Caki2 (cell line): ENCODE measurements at places on chromosomes 1 and 21.

- no peak for DNase-seq
Observed at GRCh38 chr1:81999364-81999763, 198.6 kb downstream of the ADGRL2 start.

GRCh38 chr1:31183927-31184554 is 55.6 kb downstream of the NKAIN1 start:
- peak; percentile 25 for DNase-seq

GRCh38 chr1:118306851-118307250 is 121.8 kb upstream of the SPAG17 start:
- no peak for DNase-seq

DNA sequence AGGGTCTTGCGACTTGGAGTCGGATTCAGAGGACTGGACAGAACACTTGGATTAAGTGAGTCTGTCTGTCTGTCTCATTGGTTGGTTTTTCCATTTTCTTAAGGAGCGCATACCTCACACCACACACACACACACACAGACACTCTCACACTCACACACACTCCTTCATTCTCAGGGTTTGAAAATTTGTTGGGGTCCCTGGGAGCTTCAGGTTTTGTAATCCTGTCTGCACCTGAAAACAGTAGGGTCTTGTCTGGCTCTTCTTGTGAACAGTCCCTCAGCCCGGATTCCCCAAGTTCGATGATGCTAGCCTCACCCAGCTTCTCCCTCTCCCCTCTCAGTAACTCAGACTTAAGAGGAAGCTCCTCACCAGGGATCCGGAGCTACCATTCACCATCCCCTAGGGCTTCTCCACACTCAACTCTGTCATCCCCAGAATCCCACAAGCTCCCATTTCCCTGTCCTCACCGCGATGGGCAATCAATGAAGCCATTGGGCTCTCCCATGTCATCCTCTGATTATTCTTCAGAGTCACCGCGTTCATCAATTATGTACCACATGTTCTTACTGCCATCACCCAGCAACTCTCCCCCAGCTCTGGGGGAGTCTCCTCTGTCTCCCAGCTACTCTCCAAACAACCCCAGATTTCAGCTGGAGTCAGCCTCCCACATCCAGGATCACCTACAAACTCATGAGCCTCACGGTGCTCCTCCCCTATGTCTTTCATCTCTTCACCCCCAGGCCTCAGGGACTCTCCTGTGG is 1530.9 kb upstream of the TPTE start:
- DNase-seq, result no peak

GRCh38 chr21:35291973-35292627 is 243.0 kb upstream of the RUNX1 start:
- DNase-seq, result peak; percentile 89

GRCh38 chr1:161251579-161251978 is 7.0 kb upstream of the PCP4L1 start:
- DNase-seq, result no peak

DNA sequence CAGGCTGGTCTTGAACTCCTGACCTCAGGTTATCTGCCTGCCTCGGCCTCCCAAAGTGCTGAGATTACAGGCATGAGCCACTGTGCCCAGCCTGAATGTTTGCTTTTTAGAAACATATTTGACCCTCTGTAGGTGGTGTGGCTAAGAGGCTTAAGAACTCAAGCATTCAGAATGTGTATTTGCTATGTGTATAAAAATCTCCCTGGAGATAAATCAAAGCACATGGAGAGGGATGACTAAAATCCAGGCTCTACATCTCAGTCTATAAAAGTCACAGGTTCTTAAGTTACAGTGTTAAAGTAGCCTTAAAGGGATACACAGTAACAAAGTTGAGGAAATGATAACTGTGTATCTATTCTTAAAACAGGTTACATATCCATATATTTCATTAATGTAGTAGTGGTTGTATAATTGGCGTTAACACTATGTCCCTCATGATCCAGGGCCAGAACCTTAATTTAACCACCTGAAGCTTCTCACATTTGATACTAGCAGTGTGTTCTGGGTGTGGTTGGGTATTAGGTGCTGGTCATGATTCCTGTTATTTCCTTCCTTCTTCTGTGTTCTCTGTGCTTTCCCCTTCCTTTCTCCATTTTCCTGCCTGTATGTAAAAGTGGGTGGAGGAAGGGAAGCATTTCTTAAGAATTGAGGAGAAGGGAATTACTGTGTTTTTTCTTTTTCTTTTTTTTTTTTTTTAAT is 16.2 kb downstream of the GIPC2 start:
- DNase-seq, result no peak

GRCh38 chr1:94115900-94116436 is 5.0 kb downstream of the ABCA4 start:
- DNase-seq, result no peak

DNA sequence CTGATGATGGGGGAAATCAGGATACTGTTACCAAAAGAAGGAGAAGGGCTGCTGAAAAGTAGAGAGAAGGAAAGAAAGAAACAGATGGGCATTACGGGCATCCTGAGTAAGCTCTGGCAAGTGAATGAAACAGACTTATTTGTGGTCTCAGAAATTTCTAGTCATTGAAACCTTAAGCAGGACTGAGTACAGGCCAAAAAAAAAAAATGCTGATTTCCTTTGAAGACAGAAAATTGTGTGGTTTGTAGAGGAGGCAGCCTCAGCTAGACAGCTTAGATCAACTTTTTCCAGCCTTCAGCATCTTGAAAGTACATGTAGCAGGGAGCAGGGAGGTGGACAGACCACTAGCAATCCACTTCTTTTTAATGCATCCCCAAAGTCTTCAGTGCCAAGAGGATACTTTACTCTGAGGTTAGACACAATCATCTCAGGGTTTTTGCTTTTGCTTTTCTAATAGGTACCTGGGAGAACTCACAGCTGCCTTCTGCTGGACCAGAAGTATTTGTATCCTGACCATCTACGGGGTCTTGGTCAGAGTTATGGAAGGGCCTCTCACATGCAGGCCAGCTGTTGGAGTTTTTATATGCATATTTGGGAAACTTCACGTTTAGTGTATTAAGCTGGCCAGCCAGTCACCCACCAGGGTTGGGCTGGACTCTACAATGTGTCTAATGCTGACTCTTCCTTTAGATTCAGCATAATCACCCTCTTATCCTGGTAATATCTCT is 10.6 kb upstream of the CAPZB start:
- no peak for DNase-seq

GRCh38 chr21:37797403-37797802 is 118.9 kb downstream of the KCNJ6 start:
- DNase-seq, result no peak

DNA sequence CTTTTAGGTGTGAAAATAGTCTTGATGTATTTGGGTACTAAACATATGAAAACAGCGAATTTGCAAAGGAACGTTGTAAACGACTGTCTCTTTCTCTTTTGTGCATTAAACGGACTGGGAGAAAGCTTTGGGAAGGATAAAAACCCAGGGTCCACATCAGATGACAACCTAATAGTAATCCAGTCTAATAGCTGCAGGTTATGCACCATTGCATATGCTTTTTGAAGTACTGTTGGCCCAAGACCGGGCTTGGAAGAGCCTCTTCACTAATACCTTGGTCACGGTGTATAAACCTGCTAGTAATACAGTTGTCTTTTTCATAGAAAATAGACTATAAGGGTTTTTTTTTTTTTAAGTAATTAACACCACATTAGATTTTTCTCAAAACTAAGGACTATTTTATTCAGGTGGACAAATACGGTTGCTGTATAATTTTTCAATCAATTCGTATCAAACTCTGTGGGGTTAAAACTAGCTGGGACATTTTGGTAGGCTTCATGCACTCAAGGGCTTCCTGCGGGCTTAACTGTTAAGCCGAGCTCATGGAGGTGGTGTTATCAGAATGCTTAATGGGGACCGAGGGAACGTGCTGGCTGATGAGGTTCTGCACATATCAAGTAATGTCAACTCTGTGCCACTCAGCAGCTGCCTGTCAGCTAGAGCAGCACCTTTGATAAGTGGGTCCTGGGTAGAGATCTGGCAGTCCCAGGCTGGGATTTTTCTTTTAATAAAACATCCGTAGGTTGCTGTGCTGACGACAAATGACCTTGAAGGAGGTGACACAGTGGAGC is 2.1 kb downstream of the RYR2 start:
- DNase-seq, result no peak

DNA sequence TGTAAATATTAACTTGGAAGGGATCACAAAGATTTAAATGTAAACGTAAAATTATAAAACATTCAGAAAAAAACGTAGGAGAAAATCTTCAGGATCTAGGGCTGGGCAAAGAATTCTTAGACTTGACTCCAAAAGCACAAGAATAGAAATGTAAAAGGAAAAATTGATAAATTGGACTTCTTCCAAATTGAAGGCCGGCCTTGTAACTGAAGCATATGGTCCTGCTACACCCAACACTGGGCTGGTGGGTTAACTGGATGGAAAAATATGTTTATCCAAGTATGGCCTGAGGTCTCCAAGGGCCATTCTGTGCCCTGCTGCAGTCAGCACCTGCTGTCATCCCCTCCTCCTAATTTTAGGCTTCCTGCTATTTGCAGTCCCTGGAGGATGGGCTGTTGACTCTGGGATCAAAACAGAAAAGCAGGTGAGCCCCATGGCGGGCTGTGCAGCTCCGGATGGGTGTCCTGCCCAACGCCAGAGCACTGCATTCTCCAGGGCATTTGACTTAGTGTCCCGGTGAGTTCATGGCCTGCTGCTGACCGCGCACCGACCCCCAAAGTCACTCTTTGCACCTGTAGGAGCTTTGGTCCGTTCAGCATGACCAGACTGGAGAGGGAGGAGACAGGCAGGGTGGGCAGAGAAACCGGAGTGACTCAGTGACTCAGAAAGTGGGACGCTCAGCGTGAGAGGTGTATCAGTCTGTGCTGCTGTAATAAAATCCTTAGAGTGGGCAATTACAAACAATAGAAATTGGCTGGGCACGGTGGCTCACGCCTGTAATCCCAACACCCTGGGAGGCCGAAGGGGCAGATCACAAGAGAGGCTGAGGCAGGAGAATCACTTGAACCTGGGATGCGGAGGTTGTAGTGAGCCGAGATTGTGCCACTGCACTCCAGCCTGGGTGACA is 6.1 kb upstream of the AIRE start:
- no peak for DNase-seq

DNA sequence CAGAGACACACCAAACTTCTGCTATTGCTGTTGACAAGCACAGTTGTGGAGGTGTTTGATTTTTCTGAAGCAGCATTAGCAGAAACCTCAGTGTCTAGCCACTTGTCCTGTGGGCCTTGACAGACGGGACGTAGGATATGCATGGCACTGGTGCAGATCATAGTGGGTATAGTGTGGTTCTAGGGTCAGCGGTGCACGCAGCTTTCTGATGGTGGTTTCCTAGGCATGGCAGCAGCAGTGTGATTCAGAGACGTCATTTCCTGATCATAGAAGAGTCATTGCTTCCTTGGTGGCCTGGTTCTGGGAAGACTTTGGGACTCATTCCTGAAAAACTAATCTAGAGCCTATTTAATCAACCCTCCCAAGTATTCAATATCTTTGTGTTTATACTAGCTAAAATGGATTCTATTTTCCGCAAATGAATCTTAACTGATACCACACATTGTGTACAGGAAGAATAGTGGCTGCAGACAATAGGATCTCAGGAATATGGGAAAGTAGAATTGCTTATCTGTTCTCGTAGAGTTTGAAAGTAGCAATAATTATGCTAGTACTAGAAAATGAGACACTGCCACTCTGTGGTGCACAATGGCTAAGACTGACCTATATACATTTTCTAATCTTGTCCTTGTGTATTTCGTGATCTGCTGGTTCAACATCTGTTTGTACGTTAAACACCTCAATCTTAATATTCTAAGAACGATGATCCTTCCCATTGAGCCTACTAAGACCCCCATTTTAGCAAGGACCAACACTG is 2.8 kb upstream of the USP1 start:
- DNase-seq, result no peak

GRCh38 chr1:64574301-64574700 is 104.4 kb downstream of the CACHD1 start:
- no peak for DNase-seq

GRCh38 chr1:6909857-6910256 is 124.6 kb downstream of the CAMTA1 start:
- DNase-seq, result no peak

DNA sequence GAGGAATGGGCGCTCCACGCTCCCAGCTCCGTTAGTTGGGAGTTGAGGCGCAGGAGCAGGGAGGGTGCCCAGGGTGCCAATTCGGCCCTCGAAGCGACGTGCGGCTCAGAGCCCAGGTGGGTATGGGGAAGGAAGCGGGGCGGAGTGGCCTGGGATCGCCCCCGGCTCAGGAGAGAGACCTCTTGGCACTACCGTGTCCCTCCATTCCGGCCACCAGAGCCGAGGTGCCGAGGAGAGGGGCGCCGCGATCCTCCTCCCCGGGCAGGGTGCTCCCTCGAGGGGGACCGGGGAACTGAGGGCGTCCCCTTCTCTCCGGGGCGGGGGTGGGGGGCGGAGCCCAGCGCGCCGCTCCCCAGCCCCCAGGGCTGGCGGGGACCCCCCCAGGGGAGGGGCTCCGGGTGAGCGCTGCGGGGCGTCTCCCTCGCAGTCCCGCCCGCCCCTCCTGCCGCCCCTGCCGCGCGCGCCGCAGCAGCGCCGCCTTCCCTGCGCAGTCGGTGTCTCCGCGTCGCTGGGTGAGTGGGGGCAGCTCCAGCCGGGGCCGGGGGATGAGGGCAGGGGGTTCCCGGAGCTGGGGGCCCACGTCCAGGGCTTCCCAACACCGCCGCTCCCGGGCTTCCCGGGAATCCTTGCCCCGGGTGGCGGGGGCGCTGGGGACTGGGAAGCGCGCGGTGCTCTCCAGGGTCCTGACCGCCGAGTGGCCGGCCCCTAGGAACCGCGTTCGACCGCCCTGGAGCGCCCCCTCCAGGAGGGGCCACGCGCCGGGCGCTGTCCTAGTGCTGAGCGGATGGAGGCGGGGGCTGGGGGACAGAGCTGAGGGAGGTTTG is at the start of gene HPCA:
Gene HPCA, plus strand, starts transcription at position 488 of the 824 bp plus-strand sequence. CDS start 2,408 bp downstream, outside the sequence.
- peak; percentile 62 for DNase-seq

GRCh38 chr1:163692266-163692665 is 370.5 kb downstream of the NUF2 start:
- DNase-seq, result no peak
